Osteoblast (primary cell): ENCODE measurements at places on chromosomes 12 and 14. TPM values are rescaled to one million over a fixed set of nuclear protein-coding genes. Genes with fewer than 3 reads are reported as not detected.
A peak's percentile ranks its signal among the peaks of the same experiment; 100 is the strongest.

PLA2G1B gene
- not detected in 2 replicates for total RNA-seq

DNA sequence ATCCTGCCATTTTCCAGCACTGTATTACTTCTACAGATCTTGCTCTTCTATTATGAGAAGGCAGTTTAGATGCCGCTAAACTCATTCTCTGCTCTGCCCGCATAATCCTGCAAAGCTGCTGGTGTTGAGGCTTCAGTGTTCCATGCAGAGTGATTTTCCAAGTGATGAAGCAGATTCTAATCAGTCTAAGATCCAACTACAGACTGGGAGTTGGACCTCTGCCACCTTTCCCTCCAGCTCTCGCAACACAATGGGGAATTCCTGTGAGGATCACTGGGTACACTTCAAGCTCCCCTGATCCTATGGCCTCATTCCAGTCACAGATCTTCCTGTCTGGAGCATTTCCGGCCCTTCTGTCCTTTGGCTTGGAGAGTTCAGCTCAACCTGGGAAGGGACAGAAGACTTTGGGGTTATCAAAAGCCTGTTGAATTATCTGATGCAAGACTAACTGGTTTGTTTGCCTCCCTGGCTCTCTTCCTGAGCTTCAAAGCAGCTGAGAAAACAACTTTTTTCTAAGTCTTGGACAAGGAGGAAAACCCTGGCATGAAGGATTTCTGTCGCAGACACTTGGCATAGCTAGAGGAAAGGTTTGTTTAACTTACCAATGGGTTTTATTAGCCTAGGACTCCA, 333.9 kb downstream of the ZFP36L1 start:
- no peak overlapping the region for H3K4me3 ChIP-seq
- H3K27me3 ChIP-seq, result no peaks in the 10 kb centered on the region
- peaks cover 13% of the 10 kb centered on the region for H3K4me1 ChIP-seq
- H3K27ac ChIP-seq, result peak overlapping the region; percentile 65
- no peaks in the 10 kb centered on the region for H3K36me3 ChIP-seq
- peak; percentile 47 for DNase-seq

- DNase-seq, result no peak
- no peaks in the 10 kb centered on the region for H3K36me3 ChIP-seq
- H3K4me3 ChIP-seq, result no peak overlapping the region
- H3K4me1 ChIP-seq, result no peaks in the 10 kb centered on the region
- no peak overlapping the region for H3K27ac ChIP-seq
Observed at GRCh38 chr12:110248096-110248447, 33.0 kb upstream of the ATP2A2 start.

DNA sequence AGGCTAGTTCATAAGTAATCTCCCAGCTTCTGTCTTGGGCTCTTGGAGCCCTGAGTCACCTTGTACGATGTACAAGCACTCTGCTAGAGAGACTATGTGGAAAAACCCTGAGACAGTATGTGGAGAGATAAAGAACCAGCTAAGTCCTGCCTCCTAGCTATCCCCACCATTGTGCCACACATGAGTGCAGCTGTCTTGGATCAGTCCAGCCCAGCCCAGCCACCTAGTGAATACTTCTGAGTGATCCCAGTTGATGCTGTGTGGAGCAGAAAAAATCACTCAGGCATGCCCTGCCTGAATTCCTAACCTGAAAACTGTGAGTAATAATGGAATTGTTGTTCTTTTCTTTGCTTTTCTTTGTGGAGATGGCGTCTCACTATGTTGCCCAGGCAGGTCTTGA, 5.1 kb upstream of the SERPINA6 start:
- no peak overlapping the region for H3K27ac ChIP-seq
- no peaks in the 10 kb centered on the region for H3K36me3 ChIP-seq
